Renal cortex interstitium (tissue), 15 donors: ENCODE measurements at places on chromosomes 1 and 21.

- no peak for DNase-seq
These were observed 74.3 kb downstream of the SH3GLB1 start for GRCh38 chr1:86778569-86779239.

GRCh38 chr1:51557168-51557567 is 38.1 kb upstream of the EPS15 start:
- DNase-seq: no peak

GRCh38 chr1:174160603-174161002 is 1.3 kb downstream of the RABGAP1L start:
- no peak for DNase-seq

DNA sequence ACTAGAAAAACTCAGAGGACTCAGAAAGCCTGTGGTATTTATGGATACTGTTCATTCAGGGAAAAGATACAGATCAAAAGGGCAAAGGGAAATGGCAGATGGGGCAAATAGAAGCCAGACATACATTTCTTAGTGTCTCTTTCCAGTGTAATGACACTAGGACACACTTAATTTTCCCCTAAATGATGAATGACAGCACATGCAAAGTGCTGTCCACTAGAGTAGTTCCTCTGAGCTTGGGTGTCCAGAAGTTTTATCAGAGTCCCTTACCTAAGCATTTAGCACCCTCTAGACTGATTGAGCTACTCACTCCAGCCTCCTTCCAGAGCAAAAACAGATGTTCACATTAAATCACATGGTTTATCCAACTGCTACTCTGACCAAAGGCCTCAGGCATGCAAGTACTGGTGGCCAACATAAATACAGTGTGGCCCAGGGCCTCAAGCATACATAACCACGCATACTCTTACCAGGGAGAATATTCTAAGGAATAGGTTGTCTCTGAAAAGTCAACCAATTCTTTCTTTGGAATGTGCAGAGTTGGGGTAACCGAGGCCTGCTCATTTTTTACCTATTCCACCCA is 166.9 kb downstream of the NCAM2 start:
- DNase-seq: peak; percentile 29

DNA sequence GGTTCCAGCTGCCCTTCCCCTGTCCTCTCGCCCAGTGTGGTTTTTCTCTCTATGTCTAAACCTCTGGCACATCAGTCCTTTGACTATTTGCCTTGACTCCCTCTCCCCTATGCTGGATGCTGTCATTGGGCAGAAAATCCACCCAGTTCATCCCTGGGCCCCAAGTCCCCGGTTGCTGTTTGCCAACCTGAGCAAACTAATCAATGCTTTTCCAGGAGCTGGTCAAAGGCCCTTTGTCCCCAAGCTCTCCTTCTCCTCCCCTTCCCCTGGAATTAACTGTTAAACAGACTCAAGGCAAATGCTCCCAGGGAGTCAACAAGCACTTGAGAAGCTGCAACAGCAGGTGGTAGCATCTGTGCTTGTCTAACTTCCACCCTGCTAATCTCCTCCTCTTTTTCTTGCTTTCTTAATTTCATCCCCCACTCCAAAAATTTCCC is 102.7 kb downstream of the LMX1A start:
- no peak for DNase-seq

DNA sequence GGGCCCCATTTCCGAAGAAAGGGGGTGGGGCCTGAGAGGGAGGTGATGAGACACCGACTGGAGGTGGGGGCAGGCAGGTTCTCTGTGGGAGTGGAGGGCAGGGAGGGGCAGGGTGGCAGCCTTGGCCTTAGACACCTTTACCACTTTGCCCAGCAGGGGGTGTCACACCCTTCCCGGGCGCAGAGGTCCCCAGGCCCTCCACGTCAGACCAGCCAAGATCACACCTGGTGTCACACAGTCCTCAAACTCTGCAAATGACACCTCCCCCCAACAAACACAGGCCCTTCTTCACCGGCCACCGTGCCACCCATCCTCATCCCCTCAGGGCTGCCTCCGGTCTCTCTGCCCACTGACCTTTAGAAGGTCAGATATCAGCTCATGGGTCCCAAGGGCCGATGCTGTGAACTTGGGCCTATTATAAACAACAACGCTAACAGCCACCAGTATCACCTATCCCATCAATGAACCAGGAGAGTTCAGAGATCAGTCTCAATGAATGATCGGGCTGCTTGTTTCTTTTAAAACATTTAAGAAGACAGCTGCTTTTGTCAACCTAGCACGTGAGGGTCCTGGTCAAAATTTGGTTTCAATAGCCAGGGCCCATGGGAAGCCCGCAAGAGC is 103.9 kb downstream of the CASZ1 start:
- no peak for DNase-seq

- no peak for DNase-seq
These were observed 1.4 kb downstream of the PBXIP1 start for GRCh38 chr1:154954541-154954940.
